ENCODE measurements at places on chromosomes 12 and 14.

DNA sequence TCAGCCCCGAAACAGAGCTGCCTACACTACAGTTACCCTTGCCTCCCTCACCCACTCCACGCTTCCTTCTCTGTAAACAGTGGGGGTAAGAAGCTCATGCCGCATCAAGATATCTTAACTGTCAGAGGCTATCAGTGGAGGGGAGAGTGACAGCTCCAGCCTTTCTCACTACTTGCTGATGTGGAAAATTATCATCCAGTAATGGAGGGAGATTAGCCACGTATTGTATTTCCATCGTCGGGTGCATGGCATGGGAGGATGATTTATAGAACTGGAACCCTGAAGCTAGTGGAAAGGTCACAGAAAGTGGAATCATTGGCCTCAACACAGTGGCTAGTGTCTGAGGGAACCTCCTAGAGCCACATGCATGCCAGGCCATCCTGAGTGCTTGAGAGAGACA is 270.9 kb upstream of the FKBP4 start:
- DNase-seq = no peak

GRCh38 chr14:89881839-89882238 is 72.7 kb downstream of the EFCAB11 start:
- DNase-seq = no peak

- DNase-seq = no peak
These were observed at the start of gene GPR68 for GRCh38 chr14:91244501-91244901. TSS of gene GPR68 (minus strand) at chr14:91244704. CDS start at chr14:91235050, 9,654 bp downstream.

- DNase-seq = no peak
These were observed 4.5 kb downstream of the TCTN2 start for GRCh38 chr12:123675436-123675835.

GRCh38 chr12:63994704-63995103 is 150.2 kb downstream of the SRGAP1 start:
- DNase-seq = no peak

DNA sequence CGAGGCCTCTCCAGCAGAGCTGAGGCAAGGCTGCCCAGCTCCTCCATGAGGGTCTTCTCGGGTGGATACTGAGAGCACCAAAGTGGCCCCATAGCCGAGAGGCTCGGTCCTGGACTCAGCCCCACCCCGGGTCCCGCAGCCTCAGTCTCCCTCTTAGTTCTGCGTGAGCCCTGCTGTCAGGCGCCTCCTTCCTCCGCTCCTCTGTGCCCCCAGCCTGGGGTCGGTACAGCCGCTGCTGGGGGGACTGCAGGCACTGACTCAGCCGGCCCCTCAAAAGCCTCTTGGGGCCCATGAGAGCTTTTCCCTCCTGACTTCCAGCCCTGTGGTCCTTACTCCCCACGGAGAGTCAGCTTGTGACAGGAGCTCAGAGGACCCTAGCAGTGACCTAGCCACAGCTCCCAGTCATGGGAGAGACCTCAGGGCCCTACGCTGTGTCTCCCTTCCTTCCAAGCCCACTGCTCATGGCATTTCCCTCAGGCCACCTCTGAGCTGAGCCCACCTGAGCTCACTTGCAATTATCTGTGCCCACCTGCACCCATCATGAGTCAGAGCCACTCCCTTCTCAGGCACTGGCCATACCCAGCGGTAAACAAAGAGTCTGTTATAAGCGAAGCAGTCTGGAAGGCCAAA is 295.0 kb upstream of the RTL1 start:
- no peak for DNase-seq

- DNase-seq = no peak
These were observed 97.1 kb downstream of the BCL2L14 start for GRCh38 chr12:12167847-12168246.

DNA sequence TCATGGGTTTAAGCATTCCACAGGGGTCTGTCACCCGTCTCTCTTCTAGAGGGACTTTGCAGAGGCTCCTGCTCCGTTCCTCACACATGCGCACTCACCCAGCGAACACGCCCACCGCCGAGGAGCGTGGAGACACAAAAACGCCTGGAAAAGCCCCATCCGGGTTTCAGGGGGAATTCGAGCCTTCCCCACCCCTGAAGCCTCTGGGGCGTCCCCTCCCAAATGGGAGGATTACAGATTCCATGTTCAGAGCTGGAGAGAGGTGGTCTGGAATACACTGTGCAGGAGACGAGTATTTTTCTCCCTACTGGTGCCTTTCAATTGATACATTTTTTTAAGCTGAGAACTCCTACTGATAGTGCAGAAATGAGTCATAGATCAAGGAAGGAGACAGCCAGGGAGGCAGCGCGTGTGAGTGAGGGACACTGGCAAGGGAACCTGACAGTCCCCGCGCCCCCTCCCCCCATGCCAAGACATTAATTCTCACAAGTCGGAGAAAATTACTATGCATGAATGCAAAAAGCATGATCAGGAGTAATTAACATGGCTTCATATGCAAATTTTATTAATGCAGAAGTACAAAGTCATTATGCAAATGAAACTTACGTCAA is 36.9 kb downstream of the BCL11B start:
- DNase-seq = no peak

GRCh38 chr14:23408307-23408630 is 196 bp upstream of the MYH6 start:
- no peak for DNase-seq

DNA sequence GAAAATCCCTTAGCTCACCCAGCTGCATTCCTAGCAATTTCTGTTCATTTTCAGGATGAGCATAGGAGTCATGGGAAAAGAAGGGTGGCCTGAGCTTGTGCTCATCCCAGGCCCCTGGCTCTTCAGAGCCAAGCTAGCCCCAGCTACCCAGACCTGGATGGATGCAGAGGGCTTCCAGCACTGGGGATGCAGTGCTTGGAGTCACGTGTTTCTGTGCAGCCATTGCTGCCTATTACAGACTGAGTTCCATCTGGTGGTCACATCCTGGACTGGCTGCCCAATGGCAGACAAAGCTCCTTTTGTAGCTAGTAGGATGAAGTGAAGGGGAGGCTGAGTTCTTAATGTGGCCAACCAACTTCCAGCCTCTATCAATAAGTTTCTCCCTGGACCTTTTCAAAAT is 54.2 kb upstream of the JDP2 start:
- DNase-seq = no peak

GRCh38 chr12:13347241-13348043 is 150.9 kb downstream of the EMP1 start:
- no peak for DNase-seq

- DNase-seq = no peak
These were observed 106.9 kb upstream of the HIF1A start for GRCh38 chr14:61588419-61588901.

- DNase-seq = no peak
These were observed 27.4 kb downstream of the DTX1 start for GRCh38 chr12:113083863-113084435.

DNA sequence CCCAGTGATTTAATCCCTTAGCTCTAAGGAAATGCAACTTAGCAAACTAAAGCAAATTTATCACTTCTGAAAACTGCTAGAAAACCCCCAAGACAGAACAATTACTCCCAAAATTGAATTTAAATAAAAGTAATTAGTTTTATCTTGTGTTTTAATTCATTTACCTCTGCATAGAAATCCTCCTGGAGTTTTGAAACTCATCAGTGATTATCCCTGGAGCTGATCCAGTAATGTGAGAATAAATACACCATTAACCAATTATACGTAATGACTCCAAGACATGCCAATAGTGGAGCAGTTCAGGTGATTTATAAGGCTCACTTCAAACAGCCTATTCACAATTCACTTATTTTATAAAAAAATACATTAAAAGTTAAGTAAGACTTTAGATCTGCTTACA is 855.3 kb upstream of the FLRT2 start:
- DNase-seq = no peak

- no peak for DNase-seq
These were observed 4.4 kb downstream of the KRT18 start for GRCh38 chr12:52953181-52953841.
